ENCODE measurements at places on chromosomes 3 and 15.

DNA sequence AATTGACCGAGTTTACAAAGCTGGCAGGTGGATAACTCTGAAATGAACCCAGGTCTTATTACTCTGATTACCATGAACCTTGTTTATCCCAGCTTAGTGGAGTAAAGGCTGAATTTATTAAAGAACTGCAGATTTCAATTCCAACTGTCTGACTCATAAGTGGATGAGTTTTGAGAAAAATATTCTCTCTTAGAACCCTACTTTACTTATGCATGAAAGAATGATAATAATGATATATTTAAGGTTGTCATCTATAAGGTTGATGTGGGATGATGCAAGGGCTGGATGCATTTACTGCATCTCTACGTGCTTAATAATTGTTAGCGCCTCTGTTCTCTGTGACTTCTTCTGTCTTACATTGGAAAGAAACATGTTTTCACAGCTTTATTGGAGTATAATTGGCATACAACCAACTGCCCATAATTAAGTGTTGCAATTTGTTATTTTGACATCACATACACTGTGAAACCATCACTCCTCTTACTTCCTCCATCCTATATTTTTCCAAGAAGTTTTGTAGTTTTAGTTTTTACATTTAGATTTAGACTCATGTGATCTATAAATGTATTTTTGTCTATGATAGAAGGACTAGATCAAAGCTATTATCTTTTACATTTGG, 771.2 kb upstream of the ARRDC4 start:
- DNase-seq = no peak

- no peak for DNase-seq
Observed at GRCh38 chr3:45191424-45191823, 34.7 kb downstream of the TMEM158 start.

DNA sequence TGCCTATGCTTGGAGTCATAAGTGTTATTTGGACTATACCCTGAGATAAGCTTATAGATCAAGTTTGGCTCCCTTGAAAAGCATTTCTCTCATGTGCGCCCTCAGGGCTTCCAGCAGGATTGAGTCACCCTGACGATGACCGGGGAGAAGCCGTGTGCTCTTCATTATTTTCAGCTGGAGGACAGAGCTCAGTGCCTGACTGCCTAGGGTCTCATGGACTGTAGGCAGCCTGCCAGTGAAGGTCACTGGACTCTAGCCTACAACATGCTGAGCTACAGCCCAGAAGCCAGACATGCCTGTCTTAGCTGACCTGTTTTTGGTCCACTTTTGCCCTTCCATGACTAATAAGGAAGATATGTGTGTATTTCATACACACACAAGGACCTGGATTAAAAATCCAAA, 31.6 kb upstream of the NUDT16 start:
- DNase-seq = no peak

DNA sequence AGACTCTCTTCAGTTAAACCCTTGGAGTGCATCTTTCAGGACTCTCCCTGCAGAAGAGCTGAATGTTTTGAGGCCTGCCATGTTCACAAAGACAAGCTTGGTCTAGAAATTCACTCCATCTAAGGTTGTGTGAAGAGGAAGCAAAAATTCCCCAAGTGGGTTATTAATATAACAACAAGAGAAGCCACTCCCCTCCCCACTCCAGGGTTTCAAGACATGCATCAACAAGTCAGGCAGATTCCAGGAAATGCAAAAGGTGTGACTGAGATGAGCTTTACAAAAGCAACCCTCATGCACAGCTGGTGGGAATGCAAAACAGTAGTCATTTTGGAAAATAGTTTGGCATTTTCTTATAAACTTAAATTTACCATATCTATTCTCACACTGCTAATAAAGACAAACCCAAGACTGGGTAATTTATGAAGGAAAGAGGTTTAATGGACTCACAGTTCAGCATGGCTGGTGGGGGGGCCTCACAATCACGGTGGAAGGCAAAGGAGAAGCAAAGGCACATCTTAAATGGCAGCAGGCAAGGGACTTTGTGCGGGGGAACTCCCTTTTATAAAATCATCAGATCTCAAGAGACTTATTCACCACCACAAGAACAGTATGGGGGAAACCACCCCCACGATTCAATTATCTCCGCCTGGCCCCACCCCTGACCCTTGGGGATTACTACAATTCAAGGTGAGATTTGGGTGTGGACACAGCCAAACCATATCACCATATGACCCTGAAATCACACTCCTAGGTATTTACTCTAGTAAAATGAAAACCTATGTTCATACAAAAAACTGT, 31.3 kb downstream of the TARS3 start:
- no peak for DNase-seq

- DNase-seq = no peak
Observed at GRCh38 chr3:14539384-14539741, 779 bp downstream of the GRIP2 start.

DNA sequence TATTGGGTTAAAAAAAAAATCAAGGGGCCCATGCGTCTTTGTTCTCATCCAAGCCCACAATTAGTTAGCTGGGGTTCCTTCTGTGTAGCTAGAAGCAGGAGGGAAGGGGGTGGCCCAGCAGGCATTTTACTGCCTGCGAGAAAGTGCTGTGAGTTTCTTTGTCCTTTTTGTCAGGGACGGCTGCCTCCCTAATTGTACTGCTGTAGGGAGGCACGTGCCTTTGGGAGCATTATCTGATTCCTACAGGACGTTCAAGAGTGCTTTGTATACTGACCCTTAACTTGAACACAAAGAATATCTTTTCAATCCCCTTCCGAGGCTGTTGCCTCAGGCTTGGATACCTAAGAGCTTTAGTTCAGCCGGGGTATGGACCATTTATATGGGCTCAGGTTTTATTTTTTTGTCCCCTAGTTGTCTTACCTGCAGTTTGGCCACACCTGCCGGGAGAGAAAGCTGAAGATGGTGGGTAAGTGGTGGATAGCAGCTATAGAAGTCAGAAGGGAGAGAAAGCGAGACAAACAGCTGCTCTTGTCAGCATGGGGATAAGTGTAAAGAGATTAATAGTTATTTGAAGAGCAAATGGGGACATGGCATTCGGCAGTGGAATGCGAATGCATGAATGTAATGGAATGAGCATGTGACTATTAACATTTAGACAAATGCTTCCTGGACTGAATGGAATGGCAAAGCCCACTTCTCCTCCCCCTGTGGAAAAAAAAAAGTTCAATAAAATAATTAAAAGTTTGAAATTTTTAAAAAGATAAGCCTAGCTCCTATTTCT, 175.2 kb downstream of the TP63 start:
- DNase-seq = no peak

DNA sequence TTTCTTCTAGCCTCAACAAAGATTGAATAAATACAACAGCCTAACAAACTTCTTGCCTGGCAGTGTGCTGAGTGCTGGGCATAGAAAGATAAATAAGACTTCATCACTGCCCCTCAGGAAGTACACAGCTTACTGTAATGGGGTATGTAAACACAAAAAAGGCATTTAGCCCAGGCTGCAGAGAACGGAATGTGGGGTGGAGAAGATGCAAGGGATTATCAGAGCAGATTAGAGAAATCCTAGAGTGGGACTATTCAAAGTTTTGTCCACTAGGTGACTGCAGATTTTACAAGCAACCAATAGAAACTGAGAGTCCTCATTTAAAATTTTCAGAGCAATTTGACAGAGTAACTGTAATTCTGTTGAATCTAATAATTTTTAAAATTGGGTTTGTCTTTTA, 35.4 kb upstream of the TSC22D2 start:
- no peak for DNase-seq

GRCh38 chr3:46013316-46014094, 13.8 kb downstream of the XCR1 start:
- DNase-seq = no peak

All from activated naive CD4-positive, alpha-beta T cell (primary cell).